CD14-positive monocyte (primary cell): ENCODE measurements at places on chromosomes 1 and 21. TPM values are rescaled to one million over a fixed set of nuclear protein-coding genes. Genes with fewer than 3 reads are reported as not detected.

The RPS8 gene
- 413 TPM for polyA plus RNA-seq

The SLC50A1 gene
- polyA plus RNA-seq = 49.4 TPM

The ZNF593OS gene
- 0.59 TPM for polyA plus RNA-seq

The ANGPTL1 gene
- not detected for polyA plus RNA-seq

The RPTN gene
- not detected in 2 replicates for polyA plus RNA-seq

The GJA4 gene
- not detected in 2 replicates for polyA plus RNA-seq

The LRRC53 gene
- not detected for polyA plus RNA-seq

The CRYBG2 gene
- polyA plus RNA-seq = not detected

The C1orf226 gene
- 0.31 and 0.34 TPM in 2 replicates for polyA plus RNA-seq

The SPAG17 gene
- polyA plus RNA-seq = 0.27 and 0.68 TPM in 2 replicates

The ECM1 gene
- 1.0 TPM in 2 replicates for polyA plus RNA-seq

The BSND gene
- not detected for polyA plus RNA-seq

The HUNK gene
- polyA plus RNA-seq = not detected in 2 replicates

The LCK gene
- polyA plus RNA-seq = 0.15 and 0.85 TPM in 2 replicates

The CA6 gene
- not detected in 2 replicates for polyA plus RNA-seq

The AMY1C gene
- not detected in 2 replicates for polyA plus RNA-seq

The CD164L2 gene
- polyA plus RNA-seq = not detected

The SLC1A7 gene
- polyA plus RNA-seq = not detected

The HTR6 gene
- not detected for polyA plus RNA-seq

The LCE1D gene
- not detected for polyA plus RNA-seq

The ADARB1 gene
- 1.5 and 2.6 TPM in 2 replicates for polyA plus RNA-seq

The NBPF4 gene
- not detected in 2 replicates for polyA plus RNA-seq

The CLEC20A gene
- polyA plus RNA-seq = not detected

The SSBP3 gene
- polyA plus RNA-seq = 4.3 TPM

The BTG2 gene
- polyA plus RNA-seq = 293 TPM

The CNR2 gene
- 0.12 TPM for polyA plus RNA-seq

The NTNG1 gene
- not detected for polyA plus RNA-seq

The FMO2 gene
- polyA plus RNA-seq = not detected

The CFAP74 gene
- polyA plus RNA-seq = not detected in 2 replicates

The CFAP45 gene
- 0.33 and 1.0 TPM in 2 replicates for polyA plus RNA-seq

The PBXIP1 gene
- 24.0 TPM for polyA plus RNA-seq

The ACKR1 gene
- polyA plus RNA-seq = not detected in 2 replicates

The CRABP2 gene
- polyA plus RNA-seq = not detected

The VHLL gene
- not detected for polyA plus RNA-seq

The ITLN2 gene
- not detected for polyA plus RNA-seq

The ZNF683 gene
- not detected for polyA plus RNA-seq

The TFF1 gene
- polyA plus RNA-seq = not detected in 2 replicates

The FBXO28 gene
- polyA plus RNA-seq = 9.1 and 13.0 TPM in 2 replicates

The SELENBP1 gene
- 0.61 TPM for polyA plus RNA-seq

The C8B gene
- polyA plus RNA-seq = not detected in 2 replicates

The PEX10 gene
- polyA plus RNA-seq = 10.5 TPM

The PDZK1 gene
- polyA plus RNA-seq = 0.04 TPM in 1 of 2 replicates, not detected in the other

The GUCA2B gene
- polyA plus RNA-seq = not detected

The UMODL1 gene
- polyA plus RNA-seq = not detected

The NPHS2 gene
- not detected in 2 replicates for polyA plus RNA-seq

The AIRE gene
- polyA plus RNA-seq = not detected in 2 replicates

The LRRC7 gene
- polyA plus RNA-seq = not detected in 2 replicates

The LRRC52 gene
- not detected in 2 replicates for polyA plus RNA-seq

The GPR37L1 gene
- polyA plus RNA-seq = 0.06 TPM

The KDF1 gene
- polyA plus RNA-seq = not detected in 2 replicates

The TINAGL1 gene
- polyA plus RNA-seq = not detected

The TPTE gene
- polyA plus RNA-seq = not detected

The VPS13D gene
- polyA plus RNA-seq = 3.6 TPM

The IL19 gene
- polyA plus RNA-seq = 0.41 TPM in 1 of 2 replicates, not detected in the other

The BNIPL gene
- not detected for polyA plus RNA-seq
